ENCODE measurements at places on chromosomes 12 and 14.

DNA sequence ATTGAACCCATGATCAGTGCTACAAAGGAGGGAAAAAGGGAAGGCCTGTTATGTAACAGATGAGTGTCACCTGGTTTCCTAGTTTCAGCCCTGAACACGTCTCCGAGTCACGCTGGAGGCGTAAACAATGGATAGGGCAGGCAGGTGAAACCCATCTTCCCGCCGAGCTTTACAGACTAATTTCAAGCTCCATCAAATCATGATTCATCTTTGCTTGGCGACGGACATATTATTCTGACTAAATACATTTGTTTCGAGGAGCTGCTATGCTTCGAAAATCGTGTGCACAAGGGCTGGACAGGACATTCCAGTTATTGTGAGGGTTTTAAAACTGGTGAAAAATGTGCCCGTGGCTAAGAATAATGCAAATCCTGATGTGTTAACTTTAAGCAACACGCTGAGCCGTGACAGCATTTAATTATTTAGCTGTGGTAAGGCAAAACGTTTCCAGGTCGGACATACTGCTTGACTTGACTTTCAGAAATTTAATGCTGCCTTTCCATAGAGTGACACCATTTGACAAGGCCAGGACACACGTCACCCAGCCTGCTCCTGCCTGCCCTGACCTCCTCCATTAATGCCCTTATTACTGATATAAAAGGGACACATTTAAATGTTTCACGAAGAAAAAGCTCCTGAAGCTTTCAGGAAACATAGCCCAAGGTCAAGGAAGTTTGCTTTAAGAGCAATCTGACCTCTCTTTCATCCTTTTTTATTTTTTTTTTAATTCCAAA is 1203.5 kb upstream of the TMEM132C start:
- H3K4me1 ChIP-seq = no peaks in the 10 kb centered on the region
- no peak overlapping the region for H3K4me3 ChIP-seq
- no peaks in the 10 kb centered on the region for H3K36me3 ChIP-seq
- no peaks in the 10 kb centered on the region for H3K27me3 ChIP-seq
- DNase-seq = no peak

- H3K36me3 ChIP-seq = no peaks in the 10 kb centered on the region
- H3K4me1 ChIP-seq = peaks cover 2% of the 10 kb centered on the region
- no peak overlapping the region for H3K4me3 ChIP-seq
- H3K27ac ChIP-seq = no peak overlapping the region
- no peaks in the 10 kb centered on the region for H3K27me3 ChIP-seq
- DNase-seq = no peak
These were observed 89.9 kb downstream of the NT5DC3 start for GRCh38 chr12:103751171-103751570.

DNA sequence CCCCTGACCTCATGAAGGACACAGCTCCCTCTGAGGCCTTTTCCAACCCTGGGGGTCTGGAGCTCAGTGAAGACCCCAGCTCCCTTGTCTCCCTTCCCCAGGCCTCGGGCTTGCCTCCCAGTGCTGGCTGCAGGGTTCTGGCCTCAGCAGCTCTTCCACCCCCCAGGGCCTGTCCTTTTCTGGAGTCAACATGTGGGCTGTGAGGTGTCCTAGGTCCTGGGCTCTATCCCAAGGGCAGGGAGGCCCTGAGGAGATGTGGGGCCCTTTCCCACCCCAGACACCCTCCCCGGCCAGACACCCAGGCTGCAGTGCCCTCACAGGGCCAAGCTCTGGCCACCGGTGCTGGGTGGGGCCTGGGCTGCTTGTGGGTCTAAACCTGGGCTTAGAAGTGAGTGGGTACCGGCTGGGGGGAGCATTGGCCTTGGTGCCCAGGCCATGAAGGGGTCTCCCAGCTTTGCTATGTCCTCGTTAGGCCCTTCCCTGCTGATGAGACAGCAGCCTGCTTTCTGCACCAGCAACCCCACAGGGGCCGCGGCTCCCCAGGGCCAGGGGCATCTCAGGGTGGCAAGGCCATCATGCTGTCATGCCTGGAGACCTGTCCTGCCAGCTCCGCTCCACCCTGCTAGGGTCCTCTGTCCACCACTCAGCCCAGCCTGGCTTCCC is 2.7 kb upstream of the CRIP2 start:
- peaks cover 33% of the 10 kb centered on the region for H3K36me3 ChIP-seq
- no peak overlapping the region for H3K27ac ChIP-seq
- H3K4me1 ChIP-seq = peaks cover 10% of the 10 kb centered on the region
- H3K27me3 ChIP-seq = peaks cover 13% of the 10 kb centered on the region

DNA sequence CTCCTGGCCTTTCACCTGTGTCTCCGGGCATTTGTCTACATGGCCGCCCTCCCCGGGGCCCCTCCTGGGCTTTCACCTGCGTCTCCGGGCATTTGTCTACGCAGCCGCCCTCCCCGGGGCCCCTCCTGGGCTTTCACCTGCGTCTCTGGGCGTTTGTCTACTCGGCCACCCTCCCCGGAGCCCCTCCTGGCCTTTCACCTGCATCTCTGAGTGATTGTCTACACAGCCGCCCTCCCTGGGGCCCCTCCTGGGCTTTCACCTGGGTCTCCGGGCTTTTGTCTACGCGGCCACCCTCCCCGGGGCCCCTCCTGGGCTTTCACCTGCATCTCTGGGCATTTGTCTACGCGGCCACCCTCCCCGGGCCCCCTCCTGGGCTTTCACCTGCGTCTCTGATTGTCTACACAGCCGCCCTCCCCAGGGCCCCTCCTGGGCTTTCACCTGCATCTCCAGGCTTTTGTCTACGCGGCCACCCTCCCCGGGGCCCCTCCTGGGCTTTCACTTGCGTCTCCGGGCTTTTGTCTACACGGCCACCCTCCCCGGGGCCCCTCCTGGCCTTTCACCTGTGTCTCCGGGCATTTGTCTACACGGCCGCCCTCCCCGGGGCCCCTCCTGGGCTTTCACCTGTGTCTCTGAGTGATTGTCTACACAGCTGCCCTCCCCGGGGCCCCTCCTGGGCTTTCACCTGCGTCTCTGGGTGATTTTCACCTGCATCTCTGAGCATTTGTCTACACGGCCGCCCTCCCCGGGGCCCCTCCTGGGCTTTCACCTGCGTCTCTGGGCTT is 68.0 kb upstream of the GALNT9 start:
- peaks cover 7% of the 10 kb centered on the region for H3K27me3 ChIP-seq
- H3K4me1 ChIP-seq = no peaks in the 10 kb centered on the region
- no peak for DNase-seq
- no peak overlapping the region for H3K4me3 ChIP-seq
- H3K27ac ChIP-seq = no peak overlapping the region
- H3K36me3 ChIP-seq = no peaks in the 10 kb centered on the region

DNA sequence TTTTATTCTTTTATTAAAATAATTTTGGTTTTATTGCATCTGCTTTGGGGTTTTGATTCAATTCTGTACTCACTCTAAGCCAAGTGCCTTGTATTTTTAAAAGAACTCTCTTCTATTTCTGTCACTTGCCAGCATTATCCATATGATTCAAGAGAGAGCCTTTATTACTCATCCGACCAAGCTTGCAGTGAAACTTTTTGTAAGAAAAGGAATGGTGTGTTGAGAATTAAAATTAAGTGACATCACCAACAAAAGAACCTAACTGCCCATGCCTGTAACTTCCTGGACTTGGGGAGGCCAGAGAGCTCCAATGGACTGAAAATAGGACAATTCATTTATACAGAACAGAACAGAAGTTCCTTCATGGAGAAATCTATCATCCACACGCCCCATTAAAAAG is 52.1 kb downstream of the GALNT4 start:
- H3K4me3 ChIP-seq = no peak overlapping the region
- H3K27me3 ChIP-seq = no peaks in the 10 kb centered on the region
- no peaks in the 10 kb centered on the region for H3K36me3 ChIP-seq
- no peak overlapping the region for H3K27ac ChIP-seq

DNA sequence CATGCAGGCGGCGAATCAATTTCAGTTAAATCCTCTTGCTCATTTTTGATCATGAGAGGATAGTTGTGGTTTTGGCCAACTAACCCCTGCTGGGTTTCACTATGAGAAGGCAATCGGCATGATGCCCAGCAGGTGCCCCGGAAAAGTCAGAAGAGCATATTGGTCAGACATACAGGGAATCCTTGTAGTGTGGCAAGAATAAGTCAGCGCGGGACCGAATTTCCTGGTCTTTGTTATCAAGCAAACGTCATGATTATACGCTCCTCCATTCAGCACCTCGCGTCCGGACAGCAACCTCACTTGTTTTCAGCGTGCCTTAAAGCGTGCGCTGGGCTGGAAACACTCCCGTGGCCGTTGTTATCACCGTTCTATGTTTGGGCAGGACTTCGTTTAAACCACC is 1.8 kb downstream of the TBC1D30 start:
- H3K4me1 ChIP-seq = peaks cover 15% of the 10 kb centered on the region
- H3K4me3 ChIP-seq = no peak overlapping the region
- no peaks in the 10 kb centered on the region for H3K36me3 ChIP-seq
- H3K27ac ChIP-seq = no peak overlapping the region
- DNase-seq = peak; percentile 11

DNA sequence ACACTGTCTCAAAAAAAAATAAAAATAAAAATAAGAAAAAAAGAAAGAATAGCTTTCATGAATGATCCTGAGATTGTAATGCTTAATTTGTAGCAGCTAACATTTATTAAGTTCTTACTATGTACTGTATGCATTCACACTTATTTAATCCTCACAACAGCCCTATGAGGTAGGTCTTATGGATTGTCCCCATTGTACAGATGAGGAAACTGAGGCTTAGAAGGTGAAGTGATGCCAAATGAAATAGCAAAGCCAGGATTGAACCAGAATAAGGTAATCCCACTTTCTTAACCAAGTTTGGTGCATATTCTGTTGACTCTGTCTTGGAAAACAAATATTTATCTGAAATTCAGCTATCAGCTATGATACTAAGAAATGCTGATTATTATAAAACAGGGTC is 2.1 kb downstream of the USP30 start:
- H3K36me3 ChIP-seq = peaks cover 2% of the 10 kb centered on the region
- peaks cover 6% of the 10 kb centered on the region for H3K4me1 ChIP-seq
- H3K27me3 ChIP-seq = no peaks in the 10 kb centered on the region
- no peak overlapping the region for H3K4me3 ChIP-seq
- DNase-seq = no peak

DNA sequence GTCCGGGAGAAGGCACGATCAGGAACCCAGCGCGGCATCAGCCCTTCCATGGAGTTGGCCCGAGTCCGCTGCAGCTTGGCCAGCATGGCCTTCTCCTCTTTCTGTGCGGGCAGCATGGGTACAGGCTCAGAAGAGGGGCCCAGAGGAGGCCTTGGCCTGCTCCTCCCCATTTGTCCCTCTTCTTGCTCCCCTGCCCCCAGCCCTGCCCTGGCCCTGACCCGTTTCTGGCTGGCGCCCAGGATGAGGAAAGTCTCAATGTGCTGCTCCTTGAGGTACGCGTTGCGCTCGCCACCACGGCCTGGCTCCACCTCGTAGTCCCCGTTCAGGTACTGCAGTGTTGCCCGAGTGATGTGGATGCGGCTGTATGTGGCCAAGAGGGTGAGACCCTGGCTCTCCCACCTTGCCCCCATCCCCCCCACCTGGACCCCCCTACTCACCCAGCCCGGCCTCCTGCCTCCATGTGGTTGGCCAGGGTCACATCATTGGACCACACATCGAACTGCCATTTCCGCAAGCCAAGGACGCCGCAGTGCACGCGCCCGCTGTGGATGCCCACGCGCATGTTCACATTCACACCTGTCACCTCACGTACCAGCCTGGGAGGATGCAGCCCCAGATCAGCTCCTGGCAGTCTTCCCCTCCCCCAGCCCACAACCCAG is 12.8 kb downstream of the ADCY6 start:
- no peak overlapping the region for H3K4me3 ChIP-seq
- H3K27ac ChIP-seq = no peak overlapping the region
- no peak for DNase-seq
- no peaks in the 10 kb centered on the region for H3K27me3 ChIP-seq
